ENCODE measurements at places on chromosomes 2 and 18.

DNA sequence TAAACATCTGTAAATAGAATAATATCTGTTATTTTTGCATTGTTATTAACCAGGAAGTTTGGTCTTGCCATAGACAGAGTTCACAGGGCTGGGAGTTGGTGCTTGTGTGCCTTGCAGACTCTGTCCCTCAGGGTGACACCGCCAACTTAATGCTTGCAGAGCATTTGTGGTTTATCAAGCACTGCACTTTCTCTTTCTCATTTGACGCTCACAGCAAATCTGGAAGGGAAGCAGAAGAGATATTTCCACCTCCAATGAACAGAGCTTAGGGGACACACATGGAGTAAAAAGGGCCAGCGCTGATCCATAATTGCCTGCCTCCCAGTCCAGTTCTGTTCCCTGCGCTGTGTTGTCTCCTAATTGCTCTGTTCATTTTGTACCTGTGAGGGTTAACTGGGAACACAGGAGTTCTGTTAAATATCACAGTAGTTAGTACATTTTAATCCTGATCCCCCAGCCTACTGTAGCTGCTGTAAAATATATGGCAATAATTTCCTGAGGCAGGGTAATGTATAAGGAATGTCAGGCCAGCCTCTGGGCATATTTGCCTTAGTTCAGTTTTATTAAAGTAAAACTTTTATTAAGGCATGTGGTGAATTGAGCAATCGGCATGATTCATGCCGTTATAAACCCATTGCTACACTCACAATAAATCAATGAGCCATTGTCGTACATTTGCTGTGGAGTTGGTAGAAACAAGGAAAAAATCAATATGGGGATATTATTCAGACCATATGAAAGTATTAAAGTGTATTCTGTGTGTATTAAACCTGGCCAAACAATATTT lies 182.5 kb upstream of the OSR1 start:
- no peak for DNase-seq

- peak; percentile 36 for DNase-seq
Measured at GRCh38 chr2:152499896-152500735, 165.1 kb downstream of the FMNL2 start.

DNA sequence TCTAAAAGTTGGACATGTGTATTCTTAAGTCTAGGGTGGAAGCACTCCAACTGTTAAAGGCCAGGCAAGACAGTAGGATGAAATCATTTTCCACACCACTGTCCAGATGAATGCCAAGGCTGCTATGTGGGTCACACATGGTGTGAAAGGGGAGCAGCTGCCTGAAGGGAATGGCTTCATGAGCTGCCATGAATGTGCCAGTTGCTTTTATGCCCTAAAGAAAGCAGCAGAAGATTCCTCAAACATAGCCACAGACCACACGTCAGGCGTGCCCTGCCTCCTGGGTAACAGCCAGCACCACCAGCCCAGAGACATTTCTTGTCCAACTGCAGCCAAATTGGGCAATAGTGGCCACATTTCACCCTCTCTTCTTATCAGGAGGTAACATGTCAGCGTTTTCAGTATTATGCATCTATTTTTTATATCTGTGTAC lies 130.2 kb downstream of the MTCL1 start:
- DNase-seq = no peak

GRCh38 chr18:47986620-47987387 lies 56.3 kb upstream of the SMAD2 start:
- DNase-seq = peak; percentile 49

GRCh38 chr2:171469176-171469575 lies 35.1 kb downstream of the DCAF17 start:
- DNase-seq = no peak

DNA sequence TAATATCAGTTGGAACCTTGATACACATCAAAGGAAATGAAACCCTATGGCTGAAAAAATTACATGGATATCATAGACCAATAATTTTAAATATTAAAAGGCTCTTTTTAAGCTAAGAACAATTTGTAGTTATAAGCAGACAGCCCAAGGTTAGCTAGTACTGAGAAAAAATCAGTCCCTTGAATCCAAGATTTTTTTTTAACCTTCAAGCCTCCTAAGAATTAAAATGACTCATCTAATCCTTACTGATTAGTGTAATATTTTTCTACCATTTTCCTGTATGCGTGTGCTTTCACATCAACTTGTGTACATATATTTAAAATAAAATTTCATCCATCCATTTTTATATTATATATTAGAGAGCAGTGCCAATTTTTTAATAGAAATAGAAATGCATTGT lies 1004.9 kb upstream of the ZEB2 start:
- DNase-seq = no peak

GRCh38 chr2:142124706-142125105 lies 6.1 kb downstream of the LRP1B start:
- DNase-seq = no peak

All from NCI-H524 (cell line).